ENCODE measurements at places on chromosomes 2 and 18.
A peak's percentile ranks its signal among the peaks of the same experiment; 100 is the strongest.

GRCh38 chr2:85635011-85635410 is 19.0 kb downstream of the USP39 start:
- DNase-seq, result no peak

DNA sequence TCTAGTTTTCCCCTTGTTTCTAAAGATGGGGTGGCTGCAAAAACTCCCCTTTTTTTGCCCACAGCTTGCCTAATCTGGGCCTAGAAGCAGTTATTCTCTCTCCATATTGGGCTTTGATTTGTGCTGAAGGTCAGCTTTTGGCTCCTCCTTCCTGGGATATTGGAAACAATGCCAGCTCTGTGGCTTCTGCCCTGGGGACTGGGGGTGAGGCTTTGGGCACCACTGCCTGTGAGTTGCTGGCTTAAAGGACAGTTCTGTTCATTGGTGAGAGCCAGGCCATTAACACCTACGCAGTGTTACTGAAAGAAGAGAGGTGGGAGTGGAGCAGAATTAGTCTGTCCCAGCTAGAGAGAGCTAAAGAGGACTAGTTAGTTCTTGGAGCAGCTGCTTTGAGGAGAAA is 4.3 kb downstream of the UBXN2A start:
- DNase-seq, result no peak

- no peak for DNase-seq
These were observed 5.5 kb upstream of the CCDC68 start for GRCh38 chr18:54964741-54965140.

DNA sequence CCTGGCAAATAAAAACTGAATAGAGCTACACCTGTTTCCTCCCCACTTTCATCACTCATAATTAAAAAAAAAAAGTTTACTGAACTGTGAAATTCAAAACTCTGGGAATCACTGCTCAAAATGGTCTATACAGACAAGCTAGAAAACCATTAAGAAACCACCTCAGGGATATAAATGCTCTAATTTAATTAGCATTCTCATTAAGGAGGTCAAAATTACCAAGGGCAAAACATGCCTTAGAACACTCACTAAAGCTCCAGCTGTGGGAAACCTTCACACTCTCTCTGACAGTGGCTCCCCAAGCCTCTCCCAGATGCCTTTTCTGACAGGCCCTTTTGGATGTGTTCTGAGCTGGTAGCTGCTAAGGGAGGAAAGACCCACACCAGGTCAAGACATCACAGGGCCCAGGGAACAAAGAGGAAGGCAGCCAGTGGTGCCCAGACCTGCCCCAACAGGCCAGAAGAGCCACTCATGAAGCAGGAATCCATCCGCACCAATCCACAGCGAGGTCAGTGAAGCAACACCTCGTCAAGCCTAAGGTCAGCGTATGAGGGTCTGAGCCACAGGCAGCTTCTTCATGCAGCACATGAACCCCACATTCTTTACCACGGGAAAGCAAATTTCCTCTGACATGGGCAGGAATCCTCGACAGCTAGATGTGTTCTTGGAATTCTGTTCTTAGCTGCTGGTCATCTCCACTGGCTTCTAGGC is 35.6 kb downstream of the XDH start:
- no peak for DNase-seq

DNA sequence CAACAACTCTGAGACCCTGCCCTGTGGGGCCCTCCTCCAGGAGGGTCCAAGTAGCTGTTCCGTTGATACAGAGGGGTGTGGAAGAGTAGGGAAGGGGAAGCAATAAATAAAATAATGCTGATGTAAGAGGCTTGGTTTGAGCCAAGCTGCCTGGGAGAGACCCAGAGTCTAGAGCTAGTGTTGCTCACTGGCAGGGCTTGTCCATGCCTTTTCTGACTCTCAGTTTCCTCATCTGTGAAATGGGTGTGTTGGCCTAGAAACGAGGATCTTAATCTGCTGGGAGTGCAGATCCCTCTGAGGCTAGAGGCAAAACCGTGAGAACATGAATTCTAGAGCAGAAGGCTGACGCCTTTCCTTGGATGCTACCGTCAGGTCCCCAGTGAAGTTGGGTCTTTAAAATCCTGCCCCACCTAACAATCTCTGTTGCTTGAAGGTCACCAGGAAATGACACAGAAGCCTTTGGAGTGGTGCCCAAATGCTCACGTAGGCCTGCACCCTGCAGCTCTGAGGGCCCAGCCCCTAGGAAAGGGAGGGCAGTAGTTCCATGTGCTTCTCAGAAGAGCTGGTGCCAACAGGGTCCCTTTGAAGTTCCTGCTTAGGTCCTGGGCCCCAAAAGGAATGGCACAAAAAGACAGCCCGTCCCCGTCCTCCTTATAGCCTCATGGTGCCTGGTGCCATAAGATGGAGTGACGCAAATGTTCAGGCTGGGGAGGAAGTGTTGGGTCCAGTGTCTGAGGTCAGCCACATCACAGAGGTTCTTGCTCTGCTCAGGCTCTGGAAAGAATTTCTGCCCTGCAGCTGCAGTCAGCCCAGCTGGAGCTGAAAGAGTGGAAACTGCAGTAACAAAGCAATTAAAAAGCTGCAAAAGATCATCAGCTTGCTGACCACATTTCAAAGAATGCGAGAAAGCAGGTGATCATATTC is 73.2 kb upstream of the SMAD2 start:
- no peak for DNase-seq

DNA sequence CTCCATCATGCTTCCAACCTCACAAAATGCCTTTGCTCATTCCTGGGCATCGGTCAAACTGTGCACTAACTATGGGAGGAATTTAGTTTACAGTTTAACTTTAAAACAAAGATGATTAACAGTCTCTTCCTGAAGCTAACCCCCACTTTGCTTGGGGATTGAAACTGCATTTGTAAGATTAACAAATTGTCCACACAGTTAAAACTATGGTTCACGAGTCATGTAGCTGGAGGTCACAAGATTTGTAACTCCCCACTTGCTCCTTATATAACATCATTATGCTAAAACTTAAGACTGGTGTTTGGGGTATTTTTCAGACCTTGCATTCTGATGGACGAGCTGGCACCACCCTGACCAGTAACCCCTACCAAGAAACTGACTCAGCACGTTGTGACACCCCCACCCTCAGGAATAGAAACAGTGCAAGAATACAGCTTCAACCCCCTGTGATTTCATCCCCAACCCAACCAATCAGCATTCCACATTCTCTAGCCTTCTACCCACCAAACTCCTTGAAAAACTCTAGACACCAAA is 252.3 kb downstream of the MBD5 start:
- DNase-seq, result no peak

DNA sequence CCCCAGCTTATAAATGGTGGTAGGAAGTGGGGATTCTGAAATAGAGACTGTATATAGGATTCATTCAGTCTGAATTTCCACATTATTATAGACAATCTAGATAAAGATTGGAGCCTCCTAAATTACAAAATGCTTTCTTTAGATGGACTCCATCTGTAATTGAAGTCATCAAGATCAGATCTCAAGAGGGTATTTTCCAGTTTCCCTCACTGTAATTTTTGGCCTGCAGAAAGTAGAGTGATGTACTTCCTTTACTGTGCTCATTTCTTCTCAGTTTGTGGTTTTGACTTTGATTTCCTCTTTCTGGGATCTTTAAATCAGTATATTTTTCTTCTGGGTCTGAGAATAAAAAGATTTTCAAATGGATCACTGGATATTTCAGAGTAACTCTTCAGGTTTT is 7.2 kb downstream of the BABAM2 start:
- DNase-seq, result no peak

DNA sequence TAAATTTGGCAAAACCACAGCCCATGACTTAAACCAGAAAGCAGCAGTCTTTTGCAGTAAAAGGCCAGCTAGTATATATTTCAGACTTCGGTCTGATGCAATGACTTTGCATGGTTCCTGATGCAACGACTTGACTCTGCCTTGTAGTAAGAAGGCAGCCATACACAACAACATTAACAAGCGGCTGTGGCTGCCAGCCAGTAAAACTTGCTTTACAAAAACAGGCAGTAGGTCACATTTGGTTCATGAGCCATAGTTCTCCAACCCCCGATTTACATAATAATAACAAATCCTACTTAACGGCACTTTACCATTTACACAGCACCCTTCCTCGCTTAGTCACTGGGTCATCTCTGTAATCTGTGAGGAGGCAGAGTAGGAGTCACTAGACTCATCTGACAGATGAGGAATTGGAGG is 410.3 kb downstream of the LRATD1 start:
- DNase-seq, result peak; percentile 16

DNA sequence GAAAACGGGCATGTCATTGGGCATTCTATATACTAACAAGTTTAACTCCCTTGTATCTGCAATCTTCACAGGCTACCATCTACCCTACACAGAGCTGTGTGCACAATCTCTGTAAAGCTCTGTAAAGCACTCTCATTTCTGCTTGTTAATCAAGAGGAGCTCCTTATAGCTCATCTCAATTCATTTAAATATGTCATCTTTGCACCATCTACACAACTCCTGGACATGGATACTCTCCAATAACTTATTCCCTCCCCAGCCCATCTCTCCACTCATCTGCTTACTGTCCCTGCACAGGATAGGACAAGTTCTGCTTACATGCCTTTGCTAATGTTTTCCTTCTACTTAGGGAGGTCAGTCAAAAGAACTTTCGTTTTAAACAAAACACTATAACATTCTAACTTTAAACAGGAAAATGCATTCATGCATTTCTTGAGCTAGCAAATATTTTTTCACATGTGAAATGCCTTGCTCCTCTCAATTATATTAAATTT is 61.4 kb downstream of the DPP4 start:
- DNase-seq, result no peak

DNA sequence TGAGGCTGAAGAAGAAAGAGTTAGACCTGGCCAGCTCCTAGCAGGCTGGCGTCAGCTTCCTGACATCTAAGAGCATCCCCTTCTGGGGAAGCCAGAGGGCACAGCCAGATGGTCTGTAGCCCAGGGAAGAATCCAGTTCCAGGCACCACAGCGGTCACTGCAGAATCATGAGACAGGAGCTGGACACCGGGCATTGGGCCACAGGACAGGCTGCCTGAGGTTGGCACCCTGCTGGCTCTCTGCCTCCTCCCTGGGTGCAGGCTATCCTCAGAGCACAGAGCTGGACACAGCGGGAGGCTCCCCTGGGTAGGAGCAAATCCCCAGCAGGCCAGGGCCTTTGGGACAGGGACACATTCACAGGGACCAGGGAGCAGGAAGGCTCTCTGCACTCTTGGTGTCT is 19.8 kb upstream of the ATOH8 start:
- no peak for DNase-seq

DNA sequence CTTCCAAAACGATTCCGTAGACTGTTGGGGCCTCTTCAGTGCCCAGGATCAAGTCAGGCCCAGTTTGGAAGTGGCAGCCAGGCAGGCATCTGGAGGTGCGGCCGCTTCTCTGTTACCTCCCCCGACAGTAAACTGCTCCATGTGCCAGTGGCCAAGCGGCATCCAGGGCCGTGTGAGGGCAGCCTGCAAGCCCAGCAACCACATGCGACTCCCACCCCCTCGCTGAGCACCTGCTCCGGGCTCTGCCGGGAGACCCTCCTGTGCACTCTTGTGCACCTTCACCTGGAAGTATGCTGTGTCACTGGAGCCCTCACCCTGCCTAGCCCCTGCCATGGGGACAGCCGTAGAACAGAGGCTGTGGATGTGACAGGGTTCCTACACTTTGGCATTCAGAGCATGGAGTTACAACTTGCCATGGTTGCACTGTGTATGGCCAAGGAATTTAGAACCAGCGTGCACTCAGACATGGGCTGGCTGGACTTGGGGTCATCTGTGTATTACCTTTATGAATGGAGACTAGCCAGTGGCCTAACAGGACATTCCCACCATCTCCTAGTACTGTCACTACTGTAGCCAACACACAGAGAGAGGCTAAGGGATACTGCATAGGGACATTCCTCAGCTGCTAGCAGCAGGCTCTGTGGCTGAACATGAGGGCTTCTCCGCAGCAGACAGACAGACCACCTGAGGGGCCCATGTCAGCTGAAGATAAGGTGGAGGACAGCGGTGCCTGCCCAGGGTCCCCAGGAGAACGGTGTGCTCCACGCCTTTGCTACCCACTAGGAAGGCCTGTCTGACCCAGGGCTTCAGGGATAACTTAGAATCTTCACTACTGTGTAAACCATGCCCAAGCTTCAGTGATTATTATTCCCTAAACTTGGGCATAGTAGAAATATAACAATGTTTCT is 25.0 kb upstream of the FAHD2A start:
- DNase-seq, result no peak

GRCh38 chr2:74835831-74836674 is 2.1 kb downstream of the HK2 start:
- no peak for DNase-seq

DNA sequence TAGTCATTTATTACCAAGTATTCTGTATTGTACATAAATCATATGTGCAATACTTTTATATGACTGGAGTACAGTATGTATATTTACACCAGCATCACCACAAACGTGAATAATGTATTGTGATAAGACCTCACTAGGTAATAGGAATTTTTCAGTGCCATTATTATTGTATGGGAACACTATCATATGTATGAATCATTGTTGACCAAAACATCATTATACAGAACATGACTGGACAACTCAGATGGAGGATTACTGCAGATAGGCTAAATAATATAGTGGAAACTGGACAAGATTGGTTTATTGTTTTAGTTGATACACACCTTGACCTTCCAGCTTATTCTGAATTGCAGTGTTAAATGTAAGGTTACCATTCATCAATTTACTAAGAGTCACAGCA is 33.4 kb downstream of the VAPA start:
- DNase-seq, result no peak

GRCh38 chr2:30046979-30047378 is 99.8 kb upstream of the YPEL5 start:
- DNase-seq, result no peak

DNA sequence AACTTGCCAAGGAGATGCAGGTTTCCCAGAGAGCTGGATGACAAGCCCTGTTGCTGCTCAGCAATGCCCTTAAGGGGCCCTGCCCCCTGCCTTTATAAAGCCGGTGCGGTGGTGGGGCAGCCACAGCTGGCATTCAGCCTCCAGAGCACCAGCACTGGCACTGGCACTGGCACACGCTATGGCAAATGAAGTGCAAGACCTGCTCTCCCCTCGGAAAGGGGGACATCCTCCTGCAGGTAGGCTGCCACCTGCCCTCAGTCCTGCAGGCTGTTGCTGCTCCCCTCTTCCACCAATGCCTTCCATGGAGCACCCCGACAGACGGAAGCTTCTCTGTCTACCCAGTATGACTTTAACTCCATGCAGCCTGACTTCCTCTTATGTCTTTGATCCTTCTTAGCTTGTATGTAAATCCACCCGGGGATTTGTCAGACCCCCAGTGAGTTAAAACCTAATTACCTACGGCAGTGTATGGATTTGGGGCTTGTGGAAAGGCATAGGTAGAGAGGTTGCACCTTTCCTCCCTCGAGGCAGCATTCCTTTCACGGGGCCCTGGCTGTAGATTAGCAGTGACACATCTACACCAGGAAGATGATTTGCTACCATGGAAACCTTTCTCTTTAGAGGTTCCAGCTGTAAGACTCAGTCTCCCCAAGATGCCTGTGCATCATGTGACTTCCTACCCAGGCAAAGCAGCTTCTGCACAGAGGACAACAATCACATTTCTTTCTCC is at the start of gene DAPL1:
DAPL1 (plus strand) TSS at position 123 of the 730 bp plus-strand sequence; CDS start at position 179, 56 bp downstream.
- no peak for DNase-seq
